ENCODE measurements at places on chromosomes 4 and X.

DNA sequence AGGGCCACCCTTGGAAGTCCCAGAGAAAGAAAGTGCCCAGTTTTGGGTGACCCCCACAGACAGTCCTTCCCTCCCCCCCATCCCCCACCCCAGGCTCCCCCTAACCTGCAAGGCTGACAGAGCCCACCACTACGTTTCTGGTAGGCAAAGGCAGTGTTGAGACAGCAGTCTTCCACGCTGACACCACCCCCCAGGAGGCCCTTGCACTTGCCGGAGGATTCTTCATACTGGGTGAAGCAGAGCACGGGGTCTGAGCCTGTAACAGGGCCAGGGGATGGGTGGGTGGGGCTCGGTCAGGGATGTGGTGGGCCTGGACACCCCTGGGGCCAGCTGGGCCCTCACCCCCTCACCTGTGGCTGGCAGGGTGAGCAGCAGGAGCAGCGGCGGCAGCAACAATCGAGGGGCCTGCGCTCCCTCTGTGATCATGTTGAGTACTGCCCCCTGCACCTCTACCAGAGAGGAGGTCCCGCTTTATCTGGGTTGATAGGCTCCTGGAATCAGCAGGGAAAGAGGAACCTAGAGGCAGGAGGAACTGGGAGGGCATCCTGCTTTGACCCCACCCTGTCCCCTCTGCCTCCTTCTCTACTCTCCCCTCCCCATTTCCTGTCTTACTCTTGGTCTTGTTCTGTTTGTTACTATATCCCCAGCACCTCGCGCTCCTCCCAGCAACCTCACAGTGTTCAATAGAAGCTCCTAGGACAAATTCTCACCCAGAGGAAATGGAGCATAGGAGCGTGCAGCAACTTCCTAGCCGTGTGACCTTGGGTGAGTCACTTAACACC is at the start of gene CFP:
Gene CFP (minus strand): TSS at position 512 of the 782 bp plus-strand sequence. CDS start 86 bp downstream, at position 426.
- no peak for DNase-seq

DNA sequence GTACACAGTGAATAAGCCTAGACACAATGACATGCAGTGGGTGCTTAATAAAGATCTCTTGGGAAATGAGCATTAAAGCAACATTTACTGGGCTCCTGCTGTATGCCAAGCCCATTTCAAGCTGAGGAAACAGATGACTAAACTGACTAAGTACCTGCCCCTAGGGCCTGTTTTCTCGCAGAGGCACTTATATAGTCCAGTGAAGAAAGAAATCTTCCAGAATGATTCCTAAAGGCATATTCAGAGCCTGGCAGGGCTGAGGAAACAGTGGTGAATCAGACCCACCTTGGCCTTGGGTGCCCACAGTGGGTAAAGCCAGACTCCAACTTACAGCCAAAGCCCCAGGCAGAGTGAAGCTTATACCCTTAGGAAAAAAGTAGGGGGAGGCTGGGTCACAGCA is 22.0 kb upstream of the S100P start:
- no peak for DNase-seq

DNA sequence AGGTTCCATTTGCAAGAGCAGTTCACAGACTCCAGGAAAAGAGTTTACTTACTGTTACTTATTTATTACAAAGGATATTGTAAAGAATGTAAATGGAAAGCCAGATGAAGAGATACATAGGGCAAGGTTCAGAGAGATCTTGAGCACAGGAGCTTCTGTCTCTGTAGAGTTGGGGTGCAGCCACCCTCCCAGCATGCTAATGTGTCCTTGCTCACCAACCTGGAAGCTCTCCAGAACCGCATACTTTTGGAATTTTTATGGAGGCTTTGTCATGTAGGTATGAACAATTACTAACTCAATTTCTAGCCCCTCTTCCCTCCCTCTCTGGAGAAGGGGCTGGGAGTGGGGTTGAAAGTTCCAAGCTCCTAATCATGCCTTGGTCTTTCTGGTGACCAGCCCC is 857.2 kb downstream of the RPA4 start:
- DNase-seq: no peak

DNA sequence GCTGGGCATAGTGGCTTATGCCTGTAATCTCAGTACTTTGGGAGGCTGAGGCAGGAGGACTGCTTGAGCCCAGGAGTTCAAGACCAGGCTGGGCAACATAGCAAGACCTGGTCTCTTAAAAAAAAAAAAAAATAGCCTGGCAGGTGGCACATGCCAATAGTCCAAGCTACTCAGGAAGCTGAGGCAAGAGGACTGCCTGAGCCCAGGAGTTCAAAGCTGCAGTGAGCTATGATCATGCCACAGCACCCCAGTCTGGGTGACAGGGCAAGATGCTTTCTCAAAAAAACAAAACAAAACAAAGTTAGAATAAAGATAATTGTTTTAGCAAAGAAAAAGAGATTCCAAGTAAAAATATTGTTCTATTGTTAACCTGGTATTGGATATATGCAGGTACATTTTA is 75.0 kb downstream of the LRBA start:
- DNase-seq: no peak

- no peak for DNase-seq
Measured at GRCh38 chrX:30262763-30263162, 15.8 kb downstream of the MAGEB1 start.

GRCh38 chrX:1903236-1903935 is 288.5 kb downstream of the ASMT start:
- no peak for DNase-seq

DNA sequence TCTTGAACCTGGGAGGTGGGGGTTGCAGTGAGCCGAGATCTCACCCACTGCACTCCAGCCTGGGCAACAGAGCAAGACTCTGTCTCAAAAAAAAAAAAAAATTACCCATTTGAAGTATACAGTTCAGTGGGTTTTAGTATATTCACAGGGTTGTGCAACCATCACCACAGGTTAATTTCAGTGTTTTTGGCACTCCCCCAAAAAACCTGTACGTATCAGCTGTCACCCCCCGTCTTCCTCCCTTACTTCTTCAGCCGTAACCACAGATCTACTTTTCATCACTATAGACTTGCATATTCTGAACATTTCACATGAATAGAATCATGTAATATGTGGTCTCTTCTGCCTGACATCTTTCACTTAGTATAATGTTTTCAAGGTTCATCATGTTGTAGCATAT is 11.7 kb upstream of the PTTG2 start:
- no peak for DNase-seq

- DNase-seq: no peak
Measured at GRCh38 chr4:87865960-87866598, 33.3 kb downstream of the MEPE start.

DNA sequence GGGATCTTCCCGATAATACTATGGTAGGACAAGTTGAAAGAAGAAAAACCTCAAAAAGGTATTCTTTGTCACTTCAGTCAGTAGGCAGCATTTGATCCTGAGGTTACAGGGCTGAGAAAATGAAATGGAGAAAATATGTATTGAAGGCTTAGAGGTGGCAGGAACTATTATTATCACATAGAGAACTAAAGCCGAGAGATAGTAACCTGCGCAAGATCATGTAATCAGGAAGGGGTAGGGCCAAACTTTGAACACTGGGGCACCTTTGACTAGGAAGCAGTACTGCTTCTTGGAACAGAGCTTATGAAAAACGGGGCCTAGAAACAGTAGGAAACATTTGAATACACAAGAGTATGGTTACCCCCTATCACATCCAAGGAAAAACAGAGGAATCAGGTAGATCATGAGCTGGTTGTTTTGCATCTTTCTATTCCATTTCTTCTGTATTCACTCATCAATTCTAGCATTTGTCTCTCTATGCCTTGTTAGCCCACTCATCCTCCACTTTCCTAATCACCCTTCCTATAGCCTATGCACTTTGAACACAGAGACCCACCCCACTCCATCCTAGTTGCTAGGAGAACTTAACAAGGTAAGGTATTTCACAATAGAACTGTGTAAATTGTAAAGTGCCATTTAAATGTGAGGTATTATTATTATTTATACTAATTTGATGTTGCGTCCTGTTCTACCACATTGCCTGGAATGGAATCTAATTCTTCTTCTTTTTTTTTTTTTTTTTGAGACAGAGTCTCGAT is 34.6 kb upstream of the SLC9A7 start:
- DNase-seq: no peak

DNA sequence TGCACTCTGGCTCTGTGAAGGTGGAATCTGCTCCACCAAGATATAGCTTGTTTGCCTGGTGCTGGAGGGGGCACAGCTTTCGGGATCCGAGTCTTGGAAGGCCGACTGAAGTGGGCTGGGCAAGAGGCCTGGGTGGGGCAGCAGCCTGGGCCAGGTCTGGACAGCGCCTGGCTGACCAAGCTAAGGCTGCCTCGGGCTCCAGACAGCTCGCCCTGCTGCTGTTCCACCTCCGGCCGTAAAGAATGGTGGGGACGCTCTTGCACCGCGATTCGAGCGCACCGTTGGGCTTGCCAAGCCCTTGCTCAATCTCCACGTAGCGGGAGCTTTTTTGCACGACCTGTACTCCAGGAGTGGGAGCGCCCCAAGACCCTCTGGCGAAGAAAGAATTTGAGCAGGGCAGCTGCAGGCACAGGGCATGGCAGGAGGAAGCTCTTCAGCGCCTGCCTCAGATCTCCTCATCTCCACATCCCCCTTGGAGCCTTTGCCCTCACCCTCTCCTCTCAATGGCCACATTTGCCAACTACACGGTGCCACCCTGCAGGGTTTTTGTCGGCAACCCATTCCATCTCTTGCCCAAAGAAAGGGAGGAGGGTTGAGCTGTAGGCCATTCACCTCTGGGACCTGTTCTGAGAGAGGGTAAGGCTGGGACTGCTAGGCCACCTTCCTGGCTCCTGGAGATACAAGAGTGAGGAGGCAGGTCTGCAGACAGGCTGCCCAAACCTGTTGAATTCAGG is 18.9 kb downstream of the CNGA2 start:
- peak; percentile 76 for DNase-seq

GRCh38 chr4:36320117-36320896 is 38.9 kb downstream of the DTHD1 start:
- no peak for DNase-seq

- no peak for DNase-seq
Measured at GRCh38 chr4:54333657-54334056, 104.6 kb downstream of the PDGFRA start.

DNA sequence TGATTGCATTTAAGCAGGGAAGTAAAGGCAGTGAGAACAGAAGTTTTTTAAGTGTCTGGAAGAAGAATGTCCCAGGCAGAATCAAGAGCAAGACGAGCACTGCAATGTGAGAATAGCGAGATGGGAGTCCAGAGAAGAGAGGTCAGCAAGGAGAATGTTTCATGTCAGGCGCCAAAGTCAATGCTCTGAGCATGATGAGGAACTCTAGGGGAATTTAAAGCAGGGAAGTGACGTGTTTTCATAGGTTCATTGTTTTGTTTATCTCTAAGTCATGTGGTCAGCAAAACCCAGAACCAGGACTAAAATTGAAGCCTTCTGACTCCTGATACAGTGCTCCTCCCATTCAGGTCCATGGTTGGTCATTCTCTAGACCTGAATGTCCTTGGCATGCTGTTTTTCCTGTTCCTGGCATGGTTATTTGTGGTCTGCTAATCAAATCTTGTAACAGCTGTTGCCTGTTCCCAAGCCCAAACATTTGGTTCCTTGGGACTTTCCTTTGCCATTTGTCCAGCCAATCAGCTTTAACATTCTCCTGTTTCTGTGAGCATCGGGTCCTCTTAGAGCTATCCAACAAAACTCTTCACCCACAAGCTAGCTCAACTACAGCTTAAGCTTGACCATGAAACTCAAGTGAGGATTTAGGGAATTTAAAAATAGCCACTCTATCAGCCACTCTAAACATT is 37.7 kb downstream of the PTCHD1 start:
- DNase-seq: no peak

GRCh38 chrX:118239178-118239870 is 106.6 kb upstream of the WDR44 start:
- DNase-seq: no peak

GRCh38 chr4:121738780-121739535 is 26.0 kb downstream of the SMIM43 start:
- DNase-seq: no peak

DNA sequence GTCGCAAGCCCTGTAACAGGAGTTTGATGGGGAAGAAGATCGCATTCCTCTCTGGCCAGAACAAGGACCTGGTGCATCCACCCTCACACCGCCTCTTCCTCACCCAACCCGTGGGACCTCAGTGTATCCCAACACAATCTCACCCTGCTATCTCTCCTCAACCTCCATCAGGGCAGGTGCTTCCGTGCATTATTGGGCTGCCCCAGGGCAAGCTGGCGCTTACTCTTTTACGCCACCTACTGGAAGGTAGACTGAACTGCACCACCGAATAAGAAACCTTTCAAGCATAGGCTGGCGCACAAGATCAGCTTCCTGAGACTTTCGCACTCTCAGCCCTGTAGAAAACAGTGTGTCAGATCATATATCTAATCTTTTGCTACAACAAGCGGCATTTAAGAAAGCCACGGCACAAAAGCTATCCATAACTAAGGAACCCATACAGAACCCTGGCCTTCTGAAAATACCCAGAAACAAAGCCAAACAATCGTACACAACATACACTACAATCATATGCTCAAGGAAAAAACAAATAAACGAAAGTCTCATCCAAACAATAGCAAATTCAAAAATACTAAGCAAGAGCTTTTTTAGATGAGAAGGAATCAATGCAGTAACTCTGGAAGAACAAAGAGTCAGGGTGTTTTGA is 209.3 kb downstream of the UGT8 start:
- no peak for DNase-seq

DNA sequence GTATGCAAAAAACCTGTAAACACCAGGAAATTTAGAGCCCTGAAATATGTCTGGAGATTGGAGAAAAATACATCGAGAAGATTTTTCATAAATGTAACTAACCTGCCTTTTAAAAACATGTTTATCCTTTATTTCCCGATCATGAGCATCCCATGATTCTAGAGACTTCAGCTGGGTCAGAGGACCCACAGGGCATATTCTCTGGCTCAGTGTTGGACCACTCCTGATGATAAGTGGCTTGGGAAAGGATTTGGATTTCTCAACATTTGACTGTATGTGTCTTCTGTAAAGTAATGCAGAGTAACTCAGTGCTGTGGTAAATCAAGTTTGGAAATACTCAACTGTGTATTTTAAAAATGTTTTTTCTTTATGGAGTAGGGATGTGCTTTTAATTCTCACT is 40.0 kb upstream of the ANK2 start:
- no peak for DNase-seq

GRCh38 chr4:40197879-40198689 is 1.3 kb downstream of the RHOH start:
- no peak for DNase-seq

- DNase-seq: no peak
Measured at GRCh38 chr4:109183931-109184490, 118.4 kb downstream of the COL25A1 start.

DNA sequence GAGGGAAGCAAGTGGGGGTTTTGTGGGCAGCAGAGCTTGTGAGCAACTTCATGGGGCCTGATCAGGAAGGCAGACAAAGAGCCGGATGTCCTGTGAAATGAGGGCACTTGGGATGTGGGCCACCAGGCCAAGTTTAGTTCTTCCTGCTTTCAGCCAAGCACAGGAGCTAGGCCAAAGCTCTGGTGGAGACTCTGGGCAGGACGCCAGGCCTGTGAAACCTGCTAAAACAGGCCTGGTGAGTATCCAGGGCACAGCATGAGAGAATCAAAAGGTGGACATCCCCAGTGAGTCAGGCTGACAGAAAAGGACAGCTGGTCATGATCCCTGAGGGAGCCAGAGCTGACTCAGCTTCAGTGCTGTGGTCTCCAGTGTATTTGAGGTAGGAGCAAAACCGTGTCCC is 95.7 kb downstream of the NPNT start:
- peak; percentile 66 for DNase-seq

All from sciatic nerve (tissue), 2 donors.